Activated CD8-positive, alpha-beta T cell treated with anti-CD3 and anti-CD28 coated beads, Interleukin-2, amount 10 ng/mL, durations not matched to agents 7 days and 5 days (primary cell): ENCODE measurements at places on chromosomes 3 and 15. TPM values are rescaled to one million over a fixed set of nuclear protein-coding genes. Genes with fewer than 3 reads are reported as not detected.

Gene CD200R1
- 6.4 TPM for total RNA-seq

Gene RYR3
- total RNA-seq = not detected

Gene ZNF80
- 0.89 TPM for total RNA-seq

Gene CCDC191
- total RNA-seq = 3.0 TPM

Gene TRH
- not detected for total RNA-seq

Gene LYZL4
- not detected for total RNA-seq

Gene PIF1
- total RNA-seq = 71.1 TPM

Gene COX5A
- total RNA-seq = 313 TPM
